ENCODE measurements at places on chromosomes 7 and 10.

DNA sequence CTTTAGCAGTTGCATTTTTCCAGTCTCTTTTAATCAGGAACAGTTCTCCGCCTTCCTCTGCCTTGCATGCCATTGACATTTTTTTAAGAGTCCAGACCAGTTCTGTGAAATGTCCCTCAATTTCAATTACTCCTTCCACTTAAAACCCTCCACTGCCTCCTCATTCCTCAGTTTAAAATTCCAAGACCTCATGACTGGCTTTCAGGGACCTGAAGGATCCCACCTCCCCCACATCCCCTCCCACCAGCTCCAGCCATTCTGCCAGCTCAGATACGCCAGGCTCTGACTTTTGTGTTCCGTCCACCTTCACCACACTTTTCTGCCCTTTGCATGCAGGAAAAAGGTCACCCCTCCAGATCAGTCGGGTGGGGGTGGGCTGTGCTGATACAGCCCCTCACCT is 8.7 kb downstream of the TNRC18 start:
- DNase-seq: no peak

GRCh38 chr7:129098409-129099084 is 43.6 kb upstream of the TNPO3 start:
- DNase-seq: no peak

GRCh38 chr7:108372618-108373017 is 83.6 kb downstream of the NRCAM start:
- DNase-seq: no peak

DNA sequence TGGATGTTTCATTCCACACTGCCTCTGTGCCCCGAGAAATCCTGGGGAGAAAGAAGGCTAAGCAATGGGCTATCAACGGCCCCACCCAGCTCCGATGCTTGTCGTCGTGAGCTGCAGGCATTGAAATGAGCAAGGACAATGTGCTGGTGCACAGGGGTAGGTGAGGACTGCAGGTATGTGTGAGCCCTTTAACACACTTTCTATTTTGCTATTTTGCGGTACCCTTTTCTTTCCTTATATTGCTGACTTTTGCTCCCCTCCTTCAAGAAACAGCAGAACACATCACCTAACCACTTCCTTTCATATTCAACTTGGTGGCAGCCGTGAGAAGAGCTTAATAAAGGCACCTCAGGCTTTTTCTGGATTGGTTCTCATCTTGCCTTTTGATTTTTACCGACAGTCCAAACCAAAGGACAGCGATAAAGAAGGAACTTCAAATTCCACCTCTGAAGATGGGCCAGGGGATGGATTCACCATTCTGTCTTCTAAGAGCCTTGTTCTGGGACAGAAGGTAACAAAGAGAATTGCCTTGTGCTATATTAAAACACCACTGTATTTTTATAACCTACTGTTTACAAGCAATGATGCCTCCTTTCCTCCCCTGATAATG is 39.2 kb downstream of the AIFM2 start:
- DNase-seq: no peak

GRCh38 chr10:89374713-89375141 is 3.1 kb upstream of the IFIT1B start:
- DNase-seq: no peak

GRCh38 chr10:35783305-35783838 is 141.3 kb upstream of the FZD8 start:
- DNase-seq: no peak

DNA sequence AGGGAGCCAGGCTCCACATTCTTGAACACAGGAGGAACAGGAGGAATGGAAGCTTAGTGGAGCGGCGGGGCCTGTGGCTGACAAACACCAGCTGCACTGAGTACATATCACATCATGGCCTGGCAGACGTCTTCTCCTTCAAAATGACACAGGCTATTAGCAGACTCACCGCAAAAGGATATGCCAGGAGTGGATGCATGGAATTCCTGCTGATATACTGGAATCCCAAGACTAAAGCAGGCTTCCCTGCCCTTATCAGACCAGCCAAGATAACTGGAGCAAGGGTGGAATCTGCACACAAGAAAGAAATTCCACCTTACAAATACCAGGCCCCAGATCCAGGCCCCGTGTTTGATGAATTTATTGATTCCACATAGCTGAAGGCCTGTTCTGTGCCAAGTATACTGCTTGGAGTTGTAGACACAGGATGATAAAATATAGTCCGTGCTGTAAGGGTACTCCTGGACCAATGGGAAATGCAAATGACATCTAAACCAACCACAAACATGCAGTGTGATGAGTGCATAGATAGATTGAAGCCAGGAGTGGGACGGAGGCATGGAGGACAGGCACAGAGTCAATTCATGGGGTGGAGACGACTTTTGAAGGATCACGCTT is 480.5 kb upstream of the ZMIZ1 start:
- no peak for DNase-seq

DNA sequence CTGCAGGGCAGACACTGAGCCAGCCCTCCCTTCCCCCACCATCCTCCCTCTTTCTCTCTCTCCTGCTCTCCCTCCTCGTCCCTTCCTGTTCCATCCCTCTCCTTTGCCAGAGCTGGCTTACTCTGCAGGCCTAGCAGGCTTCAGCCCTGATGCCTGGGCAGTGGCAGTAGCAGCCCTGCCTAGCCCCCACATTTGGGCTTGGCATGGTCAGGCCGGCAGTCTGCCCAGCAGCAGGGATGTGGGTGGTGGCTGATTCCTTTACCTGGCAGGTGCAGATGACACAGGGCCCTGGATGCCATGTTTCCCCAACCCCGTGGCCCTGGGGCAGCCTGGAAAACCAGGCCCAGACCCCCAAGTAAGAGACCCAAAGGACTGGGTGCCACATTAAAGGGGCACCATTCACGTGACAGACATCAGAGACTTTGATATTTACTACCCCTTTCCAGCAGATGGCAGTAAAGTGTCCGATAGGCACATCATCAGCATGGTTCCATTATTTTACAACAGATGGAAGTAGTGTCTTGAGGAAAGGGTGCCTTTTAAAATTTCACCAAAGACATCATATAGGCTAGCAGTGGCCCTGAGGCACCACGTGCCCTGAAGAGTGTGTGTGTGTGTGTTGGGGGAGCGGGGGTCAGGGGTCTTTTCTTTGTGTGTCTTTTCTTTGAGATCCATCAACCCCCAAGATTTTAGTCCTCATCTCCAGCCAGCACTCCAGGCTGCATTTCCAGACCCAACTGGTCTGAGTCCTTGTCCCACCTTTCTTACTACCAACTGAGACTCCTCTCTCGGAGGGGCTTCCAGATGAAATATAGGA is 5.9 kb downstream of the KCP start:
- no peak for DNase-seq

DNA sequence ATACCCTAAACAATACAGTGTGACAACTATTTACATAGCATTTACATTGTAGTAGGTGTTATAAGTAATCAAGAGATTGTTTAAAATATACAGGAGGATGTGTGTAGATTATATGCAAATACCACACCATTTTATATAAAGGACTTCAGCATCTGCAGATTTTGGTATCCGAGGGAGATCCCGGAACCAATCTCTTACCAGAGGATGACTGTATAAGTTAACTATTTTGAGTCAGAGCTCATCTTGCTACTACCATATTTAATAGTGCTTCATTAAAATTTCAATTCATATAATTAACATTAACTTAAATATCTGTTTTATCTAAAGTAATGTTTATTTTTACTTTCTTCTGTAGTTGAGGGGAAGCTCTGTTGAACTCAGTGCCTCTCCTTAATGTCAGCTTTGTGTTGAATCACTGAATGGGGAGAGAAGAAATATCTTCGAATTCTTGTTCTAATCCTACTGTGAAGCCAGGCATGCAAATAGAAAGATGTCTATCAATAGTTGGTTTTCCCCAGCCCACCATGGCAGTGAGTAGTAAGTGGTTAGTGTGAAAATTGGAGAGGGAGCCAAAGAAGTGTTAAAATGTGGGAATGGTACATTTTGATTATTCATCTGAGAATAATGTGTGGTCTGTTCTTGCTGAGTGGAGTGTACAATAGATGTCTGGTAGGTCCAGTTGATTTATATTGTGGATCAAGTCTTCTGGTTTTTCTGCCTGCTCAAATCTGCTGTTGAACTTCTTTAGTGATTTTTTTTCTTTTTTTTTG is 90.1 kb upstream of the CYP26C1 start:
- DNase-seq: no peak

DNA sequence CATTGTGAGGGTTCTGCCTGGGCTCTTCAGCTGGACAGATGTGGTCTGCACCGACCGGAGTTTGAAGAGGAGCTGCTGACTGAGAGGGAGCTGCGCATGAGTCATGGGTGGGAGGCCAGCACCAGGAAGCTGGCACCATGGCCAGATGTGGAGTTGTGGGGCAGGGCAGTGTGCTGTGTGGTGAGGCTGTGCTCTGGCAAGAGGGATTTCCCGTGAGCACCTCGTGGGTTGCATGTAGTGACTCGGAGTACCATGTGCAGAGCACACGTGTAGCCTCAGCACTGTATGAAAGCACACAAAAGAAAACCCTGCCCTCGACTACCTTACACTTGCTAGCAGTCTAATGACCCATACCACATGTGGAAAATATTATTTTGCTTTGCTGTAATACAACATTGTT is 103.4 kb downstream of the WNT2 start:
- DNase-seq: no peak

DNA sequence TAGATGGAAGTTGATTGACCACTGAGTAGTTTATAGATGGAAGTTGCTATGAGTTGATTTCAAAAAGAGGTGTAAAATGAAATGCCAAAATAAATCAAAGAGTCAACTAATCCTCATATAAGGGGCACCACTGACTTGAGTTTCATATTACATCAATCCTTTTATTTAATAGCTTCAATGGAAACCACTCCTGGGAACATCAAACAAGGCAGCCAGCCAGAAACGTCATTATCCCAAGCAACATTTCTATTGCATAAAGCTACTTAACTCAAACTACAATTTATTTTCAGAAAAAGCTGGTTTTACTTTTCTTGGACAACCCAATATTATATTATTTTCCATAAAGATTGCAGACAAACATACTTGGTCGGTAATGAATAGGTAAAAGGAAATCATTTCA is 162.1 kb downstream of the TSPAN12 start:
- DNase-seq: no peak

DNA sequence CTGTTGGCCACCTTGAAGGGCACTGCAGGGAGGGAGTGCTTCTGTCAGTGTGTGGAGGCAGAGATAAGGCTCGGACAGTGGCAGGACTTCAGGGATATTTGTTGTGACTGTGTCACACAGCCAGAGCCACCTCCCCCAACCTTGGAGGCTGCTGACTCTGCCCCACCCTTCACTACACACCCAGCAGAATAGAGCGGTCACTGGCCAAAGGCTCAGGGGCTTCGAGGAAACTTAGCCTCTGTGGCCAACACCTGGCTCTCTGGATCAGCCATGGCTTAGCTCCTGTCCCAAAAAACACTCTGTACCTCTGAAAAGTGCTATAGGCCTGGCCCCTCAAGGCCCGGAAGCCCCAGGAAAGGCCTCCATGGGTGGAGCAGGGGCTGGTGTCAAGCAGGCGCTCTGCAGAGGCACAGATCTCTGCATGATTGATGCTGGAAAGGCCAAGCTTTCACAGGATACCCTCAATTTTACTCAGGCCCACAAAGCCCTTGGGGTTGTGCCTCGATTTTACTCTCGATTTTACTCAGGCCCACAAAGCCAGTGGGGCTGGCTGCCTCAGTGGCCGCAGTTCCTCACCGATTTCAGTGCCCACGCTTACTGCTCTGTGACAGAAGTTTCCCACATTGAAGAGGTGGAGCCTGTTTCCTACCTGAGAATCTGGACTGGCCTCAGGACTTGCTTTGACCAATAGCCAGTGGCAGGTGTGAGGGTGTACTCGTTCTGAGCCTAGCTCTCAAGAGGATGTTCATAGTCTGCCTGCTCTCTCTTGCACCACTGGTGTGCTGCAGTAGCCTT is 113.2 kb upstream of the GPR26 start:
- DNase-seq: no peak

- no peak for DNase-seq
Measured at GRCh38 chr7:20788420-20788990, 1.8 kb upstream of the SP8 start.

- no peak for DNase-seq
Measured at GRCh38 chr10:45653454-45653853, 19.1 kb downstream of the ZFAND4 start.

GRCh38 chr7:147670759-147671158 is 919.8 kb upstream of the C7orf33 start:
- DNase-seq: no peak

DNA sequence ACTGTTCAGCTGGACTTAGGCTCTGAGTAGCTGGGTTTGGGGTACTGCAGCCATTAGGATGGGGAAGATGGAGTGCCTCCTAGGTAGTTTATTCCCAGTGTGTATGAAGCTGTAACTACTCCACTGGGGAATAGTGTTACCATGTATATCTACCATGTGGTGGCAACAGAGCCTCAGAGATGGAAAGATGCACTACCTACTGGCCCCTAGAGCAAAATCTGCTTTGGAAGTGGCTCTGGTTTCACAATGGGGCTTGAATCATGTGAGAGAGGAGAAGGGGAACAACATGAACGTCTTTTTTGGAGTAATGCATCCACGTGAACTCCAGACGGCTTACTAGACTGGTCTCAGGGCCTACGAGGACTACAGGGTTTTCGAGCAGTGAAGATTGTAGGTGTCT is 167.3 kb downstream of the CALCR start:
- no peak for DNase-seq

DNA sequence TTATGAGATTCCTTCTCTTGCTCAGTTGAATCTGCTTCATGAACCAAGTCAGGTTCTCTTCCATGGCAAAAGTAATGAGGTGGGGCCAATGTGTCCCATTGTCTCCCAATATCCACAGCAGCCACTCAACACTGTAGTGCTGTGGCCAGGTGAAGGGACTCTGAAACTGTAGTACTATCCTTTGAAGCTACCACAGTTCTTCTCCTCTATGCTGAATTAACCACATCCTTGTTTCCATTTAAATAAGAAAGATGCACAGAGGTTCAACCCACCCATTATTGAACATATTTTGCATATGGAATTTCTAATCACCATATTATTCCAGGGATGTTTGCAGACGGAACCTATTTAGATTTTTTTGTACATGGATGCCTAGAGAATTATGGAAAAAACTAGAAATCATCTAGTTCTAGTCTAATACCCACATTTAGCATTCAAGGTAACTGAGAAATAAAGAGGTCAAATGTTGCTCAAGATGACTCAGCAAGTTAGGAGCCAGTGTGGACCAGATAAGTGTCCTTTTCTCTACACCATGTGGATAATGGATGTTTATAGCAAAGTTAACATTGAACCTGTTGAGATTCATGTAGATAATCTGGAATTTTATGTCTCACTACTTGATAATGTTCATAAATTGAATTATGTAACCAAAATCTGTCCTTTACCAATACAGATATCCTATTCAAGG is 64.5 kb downstream of the LRRTM3 start:
- no peak for DNase-seq
